ENCODE measurements at places on chromosomes 16 and 17. TPM values are rescaled to one million over a fixed set of nuclear protein-coding genes. Genes with fewer than 3 reads are reported as not detected.

Gene SLC12A3
- total RNA-seq = not detected

Gene ZACN
- not detected for total RNA-seq

Gene STX1B
- total RNA-seq = 1.3 TPM

Gene ZFPM1
- total RNA-seq = 3.0 TPM

Gene TPSD1
- total RNA-seq = not detected

Gene LPO
- total RNA-seq = not detected

Gene DPEP3
- not detected for total RNA-seq

Gene TMEM11
- 19.3 TPM for total RNA-seq
